ENCODE measurements at places on chromosomes 5 and 9. TPM values are rescaled to one million over a fixed set of nuclear protein-coding genes. Genes with fewer than 3 reads are reported as not detected.

LPAR1 gene
- total RNA-seq, result 220 TPM

CENPK gene
- total RNA-seq, result 20.9 TPM

LHX3 gene
- under 0.01 TPM for total RNA-seq

TEK gene
- total RNA-seq, result 6.4 TPM

NR2F1-AS1 gene
- 31.4 TPM for total RNA-seq

CER1 gene
- not detected for total RNA-seq

TSPAN17 gene
- 33.7 TPM for total RNA-seq

SOHLH1 gene
- not detected for total RNA-seq

RNF208 gene
- 0.15 TPM for total RNA-seq

SLC46A2 gene
- total RNA-seq, result not detected

PCDHB6 gene
- total RNA-seq, result not detected
